Naive B cell (primary cell): ENCODE measurements at places on chromosomes 16 and 17. TPM values are rescaled to one million over a fixed set of nuclear protein-coding genes. Genes with fewer than 3 reads are reported as not detected.

The TBC1D3L gene
- polyA plus RNA-seq = not detected

The CHP2 gene
- not detected for polyA plus RNA-seq

The NETO2 gene
- polyA plus RNA-seq = 1.1 TPM

The TP53TG3B gene
- not detected for polyA plus RNA-seq

The CDC42EP4 gene
- not detected for polyA plus RNA-seq

The TMEM238L gene
- polyA plus RNA-seq = not detected

The AOC3 gene
- not detected for polyA plus RNA-seq

The HOXB13 gene
- polyA plus RNA-seq = not detected

The SMTNL2 gene
- polyA plus RNA-seq = not detected

The GLIS2 gene
- polyA plus RNA-seq = not detected

The CDRT4 gene
- not detected for polyA plus RNA-seq

The CLDN7 gene
- polyA plus RNA-seq = 4.8 TPM

The CBFB gene
- polyA plus RNA-seq = 69.6 TPM

The PYY gene
- not detected for polyA plus RNA-seq

The PDPR gene
- polyA plus RNA-seq = 6.8 TPM

The PIPOX gene
- 0.48 TPM for polyA plus RNA-seq

The LAT gene
- polyA plus RNA-seq = 3.7 TPM

The PFAS gene
- 20.1 TPM for polyA plus RNA-seq

The KIF19 gene
- polyA plus RNA-seq = not detected

The KRTAP4-6 gene
- polyA plus RNA-seq = not detected

The SMIM36 gene
- not detected for polyA plus RNA-seq

The SP2 gene
- polyA plus RNA-seq = 7.6 TPM

The ABCA6 gene
- polyA plus RNA-seq = not detected

The KRT12 gene
- not detected for polyA plus RNA-seq

The CCL16 gene
- polyA plus RNA-seq = not detected
